Stomach (tissue), 19 donors: ENCODE measurements at places on chromosomes 7 and 10. TPM values are rescaled to one million over a fixed set of nuclear protein-coding genes. Genes with fewer than 3 reads are reported as not detected.

RTKN2 gene
- total RNA-seq, result not detected

ZNF804B gene
- total RNA-seq, result 0.37 TPM

GSTO2 gene
- total RNA-seq, result under 0.01 TPM

C10orf95 gene
- total RNA-seq, result 8.0 TPM

BBIP1 gene
- total RNA-seq, result 53.8 TPM

INTS1 gene
- total RNA-seq, result 24.4 TPM

AKR1D1 gene
- total RNA-seq, result not detected

GPR37 gene
- total RNA-seq, result not detected

ANKRD16 gene
- 8.0 TPM for total RNA-seq

NKX2-3 gene
- 1.0 TPM for total RNA-seq

FAM13C gene
- total RNA-seq, result 47.3 TPM

SPDYE6 gene
- total RNA-seq, result not detected

ASIC3 gene
- 10.5 TPM for total RNA-seq

INA gene
- total RNA-seq, result 1.8 TPM

MYOF gene
- total RNA-seq, result 42.4 TPM

CNNM1 gene
- total RNA-seq, result not detected

SNCG gene
- total RNA-seq, result 3.8 TPM
